Stimulated activated naive CD8-positive, alpha-beta T cell treated with anti-CD3 and anti-CD28 coated beads, Interleukin-15, amount 100 ng/mL, for 72 hours (primary cell): ENCODE measurements at places on chromosomes 3 and 15.

DNA sequence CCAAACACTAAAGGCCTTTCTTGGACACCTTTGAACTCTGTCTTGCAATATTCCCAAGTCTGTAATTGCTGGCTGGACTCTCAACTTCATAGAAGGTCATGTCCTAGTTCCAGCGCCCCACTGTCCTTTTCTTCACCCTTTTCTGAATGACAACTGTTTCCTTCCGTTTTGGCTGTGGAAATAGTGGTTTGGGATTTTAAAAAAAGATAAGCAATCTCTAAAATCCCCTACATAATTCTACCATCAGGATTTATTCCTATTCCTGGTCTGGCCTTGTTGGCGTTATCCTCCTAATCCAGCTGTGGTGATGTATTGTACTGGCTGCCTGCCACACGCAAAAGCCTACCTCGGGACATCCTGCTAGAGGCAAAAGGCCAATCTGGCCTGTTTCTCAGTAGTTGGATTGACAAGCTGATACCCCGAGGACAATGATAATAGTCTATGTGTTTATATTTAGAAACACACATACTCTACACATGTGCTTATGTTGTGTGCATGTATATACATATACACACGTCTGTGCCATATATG, 440.3 kb upstream of the DPH6 start:
- no peak for DNase-seq

DNA sequence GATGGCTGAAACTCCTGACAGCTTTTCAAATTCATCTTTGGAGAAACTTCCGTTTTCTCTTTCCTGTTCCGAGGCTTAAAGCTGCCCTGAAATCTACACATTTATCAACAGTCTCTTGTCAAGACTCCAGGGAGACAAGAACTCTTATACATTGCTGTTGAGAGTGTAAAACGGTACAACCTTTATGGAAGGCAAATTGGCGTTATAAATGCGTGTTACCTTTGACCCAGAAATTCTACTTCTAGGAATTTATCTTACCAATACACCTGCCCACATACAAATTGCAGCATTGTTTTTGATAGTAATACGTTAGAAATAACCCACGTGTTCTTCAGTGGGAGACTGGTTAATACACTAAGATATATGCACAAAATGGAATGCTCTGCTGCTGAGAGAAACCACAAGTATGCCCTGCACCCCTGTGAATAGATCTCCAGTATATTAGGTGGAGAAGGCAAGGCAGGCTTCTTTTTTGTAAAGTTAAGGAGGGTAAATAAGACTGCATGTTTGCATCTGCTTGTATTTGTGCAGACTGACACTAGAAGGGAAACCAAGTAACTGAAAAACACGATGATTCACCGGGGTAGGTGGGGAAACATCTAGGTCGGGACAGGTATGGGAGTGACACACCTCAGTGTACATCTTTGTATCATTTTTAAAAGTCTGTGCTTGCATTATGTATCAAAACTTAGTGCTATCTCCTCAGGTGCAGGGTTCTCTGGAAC, 97.5 kb downstream of the IGF1R start:
- DNase-seq = no peak

GRCh38 chr3:36989005-36989404, 3.9 kb downstream of the EPM2AIP1 start:
- DNase-seq = no peak

GRCh38 chr3:195704433-195704999, 16.3 kb upstream of the MUC20 start:
- DNase-seq = no peak

DNA sequence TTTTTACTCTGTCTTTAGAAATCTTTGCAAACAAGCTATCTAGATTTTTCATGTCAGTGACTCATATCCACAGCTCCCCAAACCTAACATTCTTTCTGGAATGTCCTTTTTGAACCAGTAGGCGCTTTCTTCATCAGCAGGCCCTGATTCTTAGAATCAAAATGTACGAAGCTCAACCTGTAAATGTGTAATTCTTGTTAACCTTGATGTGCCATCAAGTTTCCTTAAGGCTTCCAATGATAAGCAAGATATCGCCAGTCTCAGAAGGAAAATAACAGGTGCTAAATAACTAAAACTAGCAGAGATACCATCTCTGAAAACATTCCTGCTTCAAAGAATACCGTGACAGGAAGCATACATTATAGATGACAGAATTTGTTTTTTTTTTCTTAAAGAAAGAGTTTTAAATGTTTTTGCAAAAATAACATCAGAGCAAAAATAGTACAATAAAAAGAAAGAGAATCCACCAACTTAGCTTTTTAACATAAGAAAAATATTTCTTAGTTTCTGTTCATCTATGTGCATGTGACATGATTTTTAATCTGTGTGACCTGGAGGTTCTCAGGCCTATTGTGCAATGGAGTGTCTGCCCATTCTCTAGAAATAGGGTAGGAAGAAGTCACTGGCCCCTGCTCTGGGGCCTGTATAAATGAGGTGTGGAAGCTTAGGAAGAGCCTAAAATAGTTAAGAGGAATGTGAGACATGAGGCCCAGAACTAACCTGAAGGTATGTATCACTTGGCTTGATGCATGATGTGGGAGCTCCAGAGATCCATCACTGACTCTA, 14.7 kb upstream of the SECISBP2L start:
- DNase-seq = no peak

DNA sequence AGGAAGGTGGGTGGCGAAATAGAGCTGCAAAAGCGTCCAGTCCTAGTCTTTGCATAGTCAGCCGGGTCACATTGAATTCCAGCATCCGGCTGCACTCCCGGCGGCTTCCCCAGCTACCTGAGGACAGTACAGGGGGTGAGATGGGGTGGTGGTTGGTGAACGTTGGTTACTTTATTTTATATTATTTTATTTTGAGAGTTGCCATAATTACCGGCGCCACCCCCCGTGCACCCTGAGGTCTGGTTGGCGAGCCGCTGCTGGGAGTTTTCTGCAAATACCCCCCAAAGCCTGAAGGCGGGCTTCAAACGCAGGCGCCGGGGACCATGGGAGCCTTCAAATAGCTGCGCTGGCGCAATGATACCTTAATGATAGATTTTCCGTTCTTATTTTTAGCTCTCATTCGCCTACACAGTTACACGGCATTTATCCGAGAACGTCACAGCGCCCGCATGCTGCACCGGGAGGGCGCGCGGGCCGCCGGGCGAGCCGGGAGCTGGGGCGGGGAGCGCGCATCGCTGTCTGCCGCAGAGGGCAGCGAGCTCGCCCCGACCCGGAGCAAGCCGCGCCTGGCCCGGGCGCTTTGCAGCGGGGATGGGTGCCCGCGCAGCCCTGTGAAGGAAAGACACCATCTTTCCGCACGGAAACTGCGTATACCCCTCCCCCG, 756 bp upstream of the RASGRF1 start:
- DNase-seq = peak; percentile 30

DNA sequence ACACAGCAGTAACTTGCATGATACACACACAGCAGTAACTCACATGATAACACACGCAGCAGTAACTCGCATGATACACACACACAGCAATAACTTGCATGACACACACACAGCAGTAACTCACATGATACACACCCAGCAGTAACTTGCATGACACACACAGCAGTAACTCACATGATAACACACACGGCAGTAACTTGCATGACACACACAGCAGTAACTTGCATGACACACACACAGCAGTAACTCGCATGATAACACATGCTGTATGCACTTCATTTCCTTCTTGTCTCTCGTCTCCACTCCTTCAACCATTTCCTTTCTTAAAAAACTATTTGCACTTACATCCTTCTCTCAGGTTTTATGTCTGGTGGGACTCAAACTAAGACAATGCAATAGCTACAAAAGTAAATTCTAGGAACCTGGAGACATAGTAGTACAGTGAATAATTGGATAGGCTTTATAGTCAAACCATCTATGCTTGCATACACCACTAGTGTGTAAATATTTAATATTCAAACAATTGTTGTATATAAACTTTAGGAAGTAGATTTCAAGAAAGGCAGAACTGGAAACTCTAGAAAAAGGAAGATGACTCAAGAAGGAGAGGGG, 130.8 kb downstream of the UACA start:
- DNase-seq = no peak

- no peak for DNase-seq
Observed at GRCh38 chr15:72964135-72964534, 88.1 kb upstream of the NEO1 start.

DNA sequence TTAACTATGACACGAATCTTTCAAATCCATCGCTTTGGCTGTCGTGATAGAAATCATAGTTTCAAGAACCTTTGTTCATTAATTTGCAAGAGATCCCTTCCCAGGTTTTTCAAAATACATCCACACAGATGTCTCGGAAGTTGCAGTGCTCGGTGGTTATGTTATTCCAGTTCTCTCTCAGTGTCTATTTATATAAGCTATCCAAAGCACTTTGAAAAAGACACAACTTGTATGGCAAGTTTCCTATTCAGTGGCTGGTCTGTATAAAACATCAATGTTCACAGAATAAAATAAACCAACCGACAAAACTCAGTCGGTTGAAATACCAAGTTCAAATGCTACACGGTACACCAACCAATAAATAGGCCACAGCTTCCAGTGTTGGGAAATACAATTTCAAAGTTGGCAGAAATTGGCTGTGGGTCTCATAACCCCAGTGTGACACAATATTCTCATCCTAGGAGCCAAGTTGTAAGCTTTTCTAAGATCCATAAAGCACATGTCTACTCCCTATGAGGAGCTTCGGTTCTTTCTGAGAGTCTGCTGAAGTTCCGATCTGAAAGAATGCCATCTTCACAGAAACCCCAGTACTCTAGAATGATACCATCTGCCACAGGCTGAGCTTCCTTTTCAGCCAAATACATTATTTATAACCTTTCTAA, 23.7 kb downstream of the SATB1 start:
- no peak for DNase-seq

DNA sequence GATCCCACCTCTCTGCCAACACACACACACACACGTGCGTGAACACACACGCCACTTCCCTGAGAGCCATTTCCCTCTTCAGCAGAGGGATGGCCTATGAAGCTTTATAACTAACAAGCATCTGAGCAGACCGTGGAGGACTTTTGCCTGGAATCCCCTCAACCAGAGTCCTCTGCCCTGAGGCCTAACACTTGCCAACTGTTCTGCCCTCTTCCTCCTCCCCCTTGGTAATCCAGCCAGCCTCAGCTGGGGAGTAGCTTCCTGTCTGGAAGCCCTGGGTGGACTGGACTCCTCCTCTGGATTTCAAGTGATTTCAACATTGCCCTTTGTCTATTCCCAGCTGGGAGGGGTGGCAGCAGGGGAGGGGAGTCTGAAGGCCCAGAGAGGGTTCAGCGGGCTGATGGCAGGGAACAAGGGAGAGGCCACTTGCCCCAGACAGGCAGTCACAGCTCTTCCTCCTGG, 68.4 kb upstream of the HACD2 start:
- DNase-seq = no peak

- no peak for DNase-seq
Observed at GRCh38 chr3:52649461-52650210, 36.1 kb downstream of the PBRM1 start.

- DNase-seq = no peak
Observed at GRCh38 chr15:84950570-84951111, 31.0 kb upstream of the PDE8A start.

DNA sequence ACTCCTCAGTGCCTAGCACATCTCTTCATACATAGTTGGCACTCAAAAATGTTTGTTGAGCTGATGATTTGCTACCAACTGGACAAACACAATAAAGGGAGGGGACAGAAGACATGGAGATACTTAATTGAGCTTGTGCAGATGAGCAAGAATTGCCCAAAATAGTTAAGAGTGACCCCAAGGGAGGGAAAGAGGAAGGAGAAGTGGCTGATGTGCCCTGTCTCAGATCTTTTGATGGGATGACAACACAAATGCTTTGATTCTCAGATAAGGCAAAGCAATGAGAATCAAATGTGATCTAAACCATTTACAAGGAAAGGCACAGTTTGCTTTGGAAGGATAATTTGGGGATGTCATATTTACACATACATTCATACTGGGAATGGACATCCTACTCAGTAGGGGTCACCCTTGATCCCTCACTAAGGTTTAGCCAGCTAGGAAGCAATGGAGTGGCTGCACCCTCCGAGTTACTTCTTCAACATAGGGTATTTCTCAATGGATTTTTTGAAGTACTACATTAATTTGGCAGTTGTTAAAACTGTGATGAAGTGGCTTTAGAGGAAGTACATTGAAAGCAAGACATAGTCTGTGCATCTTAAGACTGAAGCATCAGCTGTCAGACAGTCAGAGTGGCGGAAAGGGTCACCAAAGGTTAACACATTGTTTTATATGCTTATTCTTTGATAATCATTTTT, 21.9 kb upstream of the SSR3 start:
- DNase-seq = no peak

DNA sequence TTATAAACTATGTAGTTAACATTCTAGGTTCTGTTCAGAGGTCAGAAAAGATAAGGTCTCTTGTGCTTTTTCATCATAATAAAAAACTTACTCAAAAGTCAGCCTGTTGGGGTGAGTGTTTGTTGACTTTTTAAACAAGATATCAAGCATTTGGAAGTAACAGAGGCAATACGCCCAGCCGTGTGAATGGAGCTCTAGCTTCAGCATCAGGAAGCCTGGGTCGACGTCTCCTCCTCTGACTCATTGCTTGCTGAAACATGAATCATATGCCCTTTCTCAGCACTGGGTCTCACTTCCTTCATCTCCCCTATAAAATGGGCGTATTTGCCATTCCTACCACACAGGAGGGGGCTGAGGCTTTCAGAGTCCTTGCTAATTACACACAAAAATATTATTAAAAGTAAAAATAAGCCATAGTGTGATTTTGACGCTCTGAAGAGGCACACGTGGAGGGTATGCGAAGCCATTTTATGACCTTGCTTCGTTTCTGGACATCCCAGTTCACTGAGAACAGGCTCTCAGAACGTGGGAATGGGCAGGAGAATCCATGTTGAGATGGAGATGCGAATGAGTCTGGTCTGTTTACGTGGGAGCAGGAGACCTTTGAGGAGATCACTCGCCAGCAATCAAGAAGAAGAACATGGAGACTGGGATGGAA, 220.8 kb upstream of the TPRG1 start:
- no peak for DNase-seq

DNA sequence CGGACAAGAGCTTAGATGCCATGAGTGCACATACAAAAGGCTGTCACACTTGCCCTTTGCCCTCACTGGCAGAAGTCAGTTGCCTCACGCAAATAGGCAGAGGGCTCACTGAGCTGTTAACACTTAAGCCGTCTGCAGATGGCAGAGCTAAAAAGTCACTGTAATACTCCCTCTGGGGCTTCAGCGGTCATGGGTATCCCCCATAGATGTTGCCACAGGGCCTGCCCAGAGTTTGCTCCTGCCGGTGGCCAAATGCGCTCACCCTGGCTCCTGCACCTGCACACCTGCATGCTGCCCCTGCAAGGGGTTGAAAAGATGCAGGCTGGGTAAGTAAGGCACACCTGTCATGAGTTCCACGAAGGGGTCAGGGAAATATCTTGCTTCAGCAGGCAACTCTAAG, 741.5 kb downstream of the EDEM1 start:
- DNase-seq = no peak

DNA sequence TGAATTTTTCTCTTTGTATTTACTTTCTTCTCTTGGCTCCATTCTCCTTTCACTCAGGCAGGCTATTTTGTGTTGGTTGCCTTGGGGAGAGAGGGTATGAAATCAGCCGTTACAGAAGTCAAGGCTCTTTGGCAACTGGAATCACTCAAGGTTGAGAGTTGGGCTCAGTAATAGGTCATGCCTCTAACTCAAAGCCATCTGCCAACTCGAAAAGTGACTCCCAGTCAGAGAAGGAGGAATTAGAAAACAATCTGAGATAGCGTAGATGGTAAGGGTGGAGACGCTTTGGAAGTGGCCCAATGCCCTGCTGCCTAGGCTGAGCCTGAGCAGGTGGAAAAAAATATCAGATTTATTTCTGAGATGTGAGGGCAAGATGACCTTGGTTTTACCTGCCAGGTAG, 205.7 kb upstream of the ST8SIA2 start:
- DNase-seq = no peak
